ENCODE measurements at places on chromosomes 6 and 20. TPM values are rescaled to one million over a fixed set of nuclear protein-coding genes. Genes with fewer than 3 reads are reported as not detected.

Gene GHRH
- not detected for total RNA-seq

Gene AK9
- total RNA-seq: 45.1 TPM

Gene PYGB
- 66.4 TPM for total RNA-seq

Gene DEF6
- total RNA-seq: 1.6 TPM

Gene CLDN20
- total RNA-seq: not detected

Gene PEDS1
- 11.9 TPM for total RNA-seq

Gene TPBG
- total RNA-seq: 2.2 TPM

Gene CLPSL1
- not detected for total RNA-seq

Gene CCN6
- not detected for total RNA-seq

Gene SEL1L2
- 2.2 TPM for total RNA-seq

Gene KCNK15
- not detected for total RNA-seq

Gene CFAP61
- total RNA-seq: 3.1 TPM

Gene IL20RA
- not detected for total RNA-seq

Gene MOCS1
- total RNA-seq: 5.9 TPM

Gene SEC63
- total RNA-seq: 78.3 TPM

Gene SLC26A8
- total RNA-seq: 3.8 TPM

Gene AIF1
- total RNA-seq: 3.4 TPM

Gene SLC17A4
- 0.31 TPM for total RNA-seq

Gene GSTA2
- total RNA-seq: not detected

Gene TP53RK
- total RNA-seq: 61.7 TPM

Gene TTI1
- 43.8 TPM for total RNA-seq

Gene LIN28B
- 0.63 TPM for total RNA-seq

Gene CDH26
- total RNA-seq: 2.2 TPM

Gene TBC1D22B
- total RNA-seq: 10.6 TPM

Gene PRR18
- not detected for total RNA-seq

Gene RIPOR3
- 2.2 TPM for total RNA-seq

Gene MCCD1
- not detected for total RNA-seq

Gene PTK6
- not detected for total RNA-seq

Gene FAM162B
- 1.3 TPM for total RNA-seq

Gene SULF2
- total RNA-seq: 21.3 TPM

Gene TMEM244
- total RNA-seq: not detected

Gene DEK
- total RNA-seq: 138 TPM

Gene GPR31
- total RNA-seq: not detected

Gene GRIK2
- 245 TPM for total RNA-seq

Gene HCK
- 2.2 TPM for total RNA-seq

Gene ULBP1
- total RNA-seq: 1.9 TPM

Gene HS3ST5
- total RNA-seq: 9.1 TPM

Gene PNPLA1
- not detected for total RNA-seq

Measured in parietal lobe (tissue), 2 donors.